ENCODE measurements at places on chromosomes 5 and 9.

- no peak for DNase-seq
Observed at GRCh38 chr9:21316032-21316842, 11.1 kb upstream of the IFNA5 start.

DNA sequence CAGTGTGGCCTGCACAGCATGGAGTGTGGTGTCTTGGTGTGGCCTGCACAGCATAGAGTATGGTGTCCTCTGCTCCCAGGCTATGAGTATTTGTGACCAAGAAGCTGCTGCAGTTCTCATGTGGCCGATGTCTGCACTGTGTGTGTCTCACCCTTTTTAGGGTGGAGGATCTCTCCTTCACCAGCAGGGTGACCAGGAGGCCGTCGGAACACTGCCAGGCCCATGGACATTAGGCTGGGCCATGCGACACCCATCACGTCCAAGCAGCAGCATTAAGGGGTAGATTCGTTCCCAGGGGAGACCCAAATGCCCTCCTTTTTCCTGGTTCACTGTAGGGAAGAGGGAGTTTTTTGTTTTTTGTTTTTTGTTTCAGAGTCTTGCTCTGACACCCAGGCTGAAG lies 115.3 kb upstream of the SPIN1 start:
- no peak for DNase-seq

GRCh38 chr5:73966451-73966850 lies 340.5 kb downstream of the ARHGEF28 start:
- DNase-seq: no peak

GRCh38 chr5:83473346-83474160 lies 2.0 kb downstream of the VCAN start:
- no peak for DNase-seq

DNA sequence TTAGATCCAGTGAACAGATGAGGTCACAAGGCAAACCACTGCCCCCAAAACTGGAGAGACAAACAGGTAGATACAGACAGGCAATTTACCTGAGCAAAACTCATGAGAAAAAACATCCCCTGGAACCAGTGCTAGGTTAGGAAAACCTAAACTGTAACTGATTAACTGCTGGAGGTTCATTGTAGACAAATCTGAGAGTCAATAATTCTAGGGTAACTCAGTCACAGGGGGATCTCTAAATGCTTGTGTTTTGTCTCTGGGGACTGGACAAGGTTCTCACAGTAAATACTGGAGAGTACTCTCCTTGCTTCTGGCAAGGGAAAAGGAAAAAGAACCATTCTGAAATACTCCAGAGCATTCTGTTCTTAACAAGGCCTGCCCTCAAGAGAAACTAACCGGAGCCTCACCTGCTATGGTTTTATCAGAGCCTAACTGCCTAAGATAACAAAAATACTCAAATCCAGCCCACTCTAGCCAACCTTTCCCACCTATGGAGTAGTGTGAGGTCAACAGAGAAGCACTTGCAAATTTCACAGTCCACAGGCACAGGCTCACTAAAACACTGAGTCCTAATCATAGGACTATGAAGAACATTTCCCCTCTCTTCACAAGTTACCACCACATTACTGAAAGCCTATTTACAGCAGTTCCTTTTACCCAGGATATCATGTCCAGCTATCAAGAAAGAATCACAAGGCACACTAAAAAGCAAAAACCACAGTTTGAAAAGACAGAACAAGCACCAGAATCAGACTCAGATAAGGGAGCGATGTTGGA lies 139.9 kb upstream of the ACOT12 start:
- DNase-seq: no peak

- DNase-seq: peak; percentile 20
Observed at GRCh38 chr9:73023025-73023541, 70.2 kb upstream of the ALDH1A1 start.

Measured in activated CD8-positive, alpha-beta memory T cell treated with anti-CD3 and anti-CD28 coated beads for 1 hour (primary cell).